ENCODE measurements at places on chromosomes 1 and 21.

- no peak for DNase-seq
Observed at GRCh38 chr1:13908128-13908527, 208.1 kb downstream of the PRDM2 start.

- no peak for DNase-seq
Observed at GRCh38 chr1:111856411-111857185, 100.9 kb downstream of the DDX20 start.

DNA sequence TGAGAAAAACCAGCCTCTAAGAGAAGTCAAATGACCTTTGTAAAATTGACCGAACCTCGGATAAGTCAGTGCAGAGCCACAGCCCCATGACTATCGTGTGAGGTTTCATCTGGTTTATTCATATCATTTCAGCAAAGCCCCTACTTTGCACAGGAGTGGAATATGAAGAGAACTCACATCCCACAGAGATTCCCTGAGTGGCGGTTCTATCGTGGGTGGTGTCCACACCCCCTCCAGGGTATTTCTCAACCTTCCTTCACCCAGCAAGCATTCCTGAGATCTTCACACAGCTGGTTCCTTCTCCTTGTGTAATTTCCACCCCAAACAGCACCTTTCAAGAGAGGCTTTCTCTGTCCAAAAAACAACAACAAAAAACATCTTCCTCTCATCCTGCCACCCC lies 47.5 kb downstream of the EVA1C start:
- no peak for DNase-seq

- DNase-seq: peak; percentile 91
Observed at GRCh38 chr1:3491291-3492246, 37.1 kb downstream of the ARHGEF16 start.

DNA sequence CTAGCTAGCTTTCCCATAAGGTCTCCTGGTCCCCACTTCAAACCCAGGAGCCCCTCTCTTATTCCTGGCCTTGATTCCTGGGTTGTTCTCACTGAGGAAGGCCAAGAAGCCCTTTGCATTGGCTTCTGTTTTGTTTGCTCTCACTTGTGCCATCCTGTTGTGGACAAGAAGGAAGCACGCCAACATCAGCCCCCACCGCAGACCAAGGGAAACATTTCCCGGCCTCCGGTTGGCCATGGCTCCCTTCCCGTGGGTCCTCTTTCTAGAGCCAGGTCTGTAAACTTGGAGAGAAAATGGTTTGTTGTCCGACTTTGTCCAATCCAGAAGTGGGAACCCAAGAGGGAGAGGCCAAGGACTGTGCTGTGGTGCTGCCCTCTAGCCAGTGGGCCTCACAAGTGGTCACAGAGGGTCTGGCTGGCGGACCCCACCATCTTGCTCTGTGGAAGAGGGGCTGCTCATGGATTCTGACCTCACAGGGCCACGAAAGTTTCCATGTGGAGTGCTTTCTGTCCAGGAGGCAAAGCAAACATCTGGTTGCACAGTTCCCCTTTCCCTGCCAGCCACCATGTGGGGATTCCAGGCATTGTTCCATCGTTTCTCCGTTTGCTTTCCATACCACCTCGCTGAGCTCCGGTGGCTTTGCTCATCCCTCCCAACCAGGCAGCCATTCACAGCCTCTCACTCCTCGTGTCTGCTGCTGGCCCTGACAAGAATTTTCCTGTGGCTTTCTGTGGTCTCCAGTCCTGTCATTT lies 18.9 kb upstream of the TENT5C start:
- DNase-seq: no peak

- no peak for DNase-seq
Observed at GRCh38 chr1:48807554-48808260, 31.0 kb upstream of the BEND5 start.

GRCh38 chr21:15414057-15414456 lies 315.7 kb upstream of the USP25 start:
- no peak for DNase-seq

GRCh38 chr1:226635456-226635941 lies 86.9 kb downstream of the STUM start:
- no peak for DNase-seq
